ENCODE measurements at places on chromosomes 3 and 15.

- DNase-seq = peak; percentile 72
Observed at GRCh38 chr15:43517354-43518196, at the start of gene MAP1A. TSS of gene MAP1A (plus strand) at chr15:43517608. CDS start at chr15:43521474, 3,866 bp downstream.

DNA sequence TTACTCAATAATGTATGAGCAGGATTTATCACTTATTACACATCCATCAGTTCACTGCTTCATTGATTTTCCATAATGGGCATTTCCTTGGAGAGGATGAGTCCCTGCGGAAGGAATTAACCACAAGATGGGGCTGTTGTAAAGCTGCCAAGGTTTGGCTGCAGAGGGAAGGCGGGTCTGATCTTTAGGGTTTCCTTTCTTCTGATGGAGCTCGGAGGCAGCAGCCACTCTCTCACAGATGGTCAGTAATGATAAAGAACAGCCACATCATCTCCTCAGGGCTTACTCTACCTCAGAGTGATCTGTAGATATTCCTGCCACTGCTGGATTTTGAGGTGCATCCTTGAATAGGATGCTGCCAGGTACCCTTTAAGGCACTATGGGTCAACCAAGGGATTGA is 115.2 kb downstream of the USP13 start:
- peak; percentile 71 for DNase-seq

- no peak for DNase-seq
Observed at GRCh38 chr3:183819831-183820230, 5.5 kb downstream of the MAP6D1 start.

DNA sequence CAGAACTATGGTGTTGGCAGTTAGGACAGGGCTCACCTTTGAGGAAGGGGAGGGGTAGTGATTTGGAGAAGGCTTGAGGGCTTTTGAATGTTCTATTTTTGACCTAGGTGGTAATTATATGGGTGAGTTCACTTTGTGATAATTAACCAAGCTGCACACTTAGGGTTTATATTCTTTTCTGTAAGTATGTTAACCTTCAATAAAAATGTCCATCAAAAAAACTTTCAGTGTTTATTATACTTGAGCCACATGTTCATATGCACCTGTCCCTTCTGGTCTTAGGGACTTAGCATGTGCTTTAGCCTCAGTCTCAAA is 28.4 kb downstream of the PDE8A start:
- no peak for DNase-seq

DNA sequence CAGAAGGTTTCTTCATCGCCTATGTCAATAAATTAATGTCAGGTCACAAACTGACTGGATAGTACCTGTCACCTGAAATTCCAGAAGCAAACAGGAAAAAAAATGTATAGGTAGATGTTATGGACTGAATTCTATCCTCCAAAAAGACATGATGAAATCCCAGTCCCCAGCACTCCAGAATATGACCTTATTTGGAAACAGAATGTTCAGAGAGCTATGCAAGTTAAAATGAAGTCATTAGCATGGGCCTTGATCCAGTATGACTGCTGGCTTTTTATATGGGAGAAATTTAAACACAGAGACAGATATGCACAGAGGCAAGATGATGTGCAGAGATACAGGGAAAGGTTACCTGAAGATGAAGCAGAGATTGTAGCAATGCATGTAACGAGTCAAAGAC is 953.4 kb downstream of the ZPLD1 start:
- no peak for DNase-seq

DNA sequence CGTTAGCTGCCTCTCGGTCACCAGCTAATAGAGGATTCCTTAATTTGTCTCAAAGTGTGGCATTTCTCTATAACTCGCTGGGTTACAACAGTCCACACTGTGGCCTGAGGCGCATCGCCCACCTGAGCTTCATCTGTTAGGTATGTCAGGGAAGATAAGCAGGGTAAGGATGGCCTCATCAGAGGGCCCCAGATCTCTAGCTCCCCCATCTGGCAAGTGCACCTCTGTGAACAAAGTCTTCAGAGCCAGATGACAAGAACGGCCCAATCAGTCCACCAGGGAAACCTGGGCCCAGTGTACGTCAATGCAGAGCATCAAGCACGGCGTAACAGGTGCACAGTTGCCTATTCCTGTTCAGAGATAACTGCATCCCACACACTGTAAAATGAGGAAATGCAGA is 23.2 kb downstream of the FRG2C start:
- no peak for DNase-seq

DNA sequence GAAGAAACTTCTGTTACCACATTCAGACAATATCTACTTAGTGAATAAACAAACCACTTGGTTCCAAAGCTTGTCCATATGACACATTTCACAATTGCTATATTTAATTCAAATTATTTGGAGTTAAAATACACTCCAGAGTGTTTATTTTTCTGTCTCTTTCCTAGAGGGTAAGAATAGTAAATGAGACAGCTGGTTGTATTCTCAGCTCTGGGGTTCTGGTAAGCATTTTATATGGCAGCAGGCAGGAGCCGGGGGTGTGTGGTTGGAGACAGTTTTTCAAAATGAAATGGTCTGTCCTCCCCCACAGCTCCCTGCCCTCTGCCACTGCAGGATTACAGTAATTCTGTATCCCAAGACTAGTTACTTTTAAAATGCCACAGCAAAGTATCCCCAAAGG is 10.9 kb upstream of the SEC61A1 start:
- no peak for DNase-seq

DNA sequence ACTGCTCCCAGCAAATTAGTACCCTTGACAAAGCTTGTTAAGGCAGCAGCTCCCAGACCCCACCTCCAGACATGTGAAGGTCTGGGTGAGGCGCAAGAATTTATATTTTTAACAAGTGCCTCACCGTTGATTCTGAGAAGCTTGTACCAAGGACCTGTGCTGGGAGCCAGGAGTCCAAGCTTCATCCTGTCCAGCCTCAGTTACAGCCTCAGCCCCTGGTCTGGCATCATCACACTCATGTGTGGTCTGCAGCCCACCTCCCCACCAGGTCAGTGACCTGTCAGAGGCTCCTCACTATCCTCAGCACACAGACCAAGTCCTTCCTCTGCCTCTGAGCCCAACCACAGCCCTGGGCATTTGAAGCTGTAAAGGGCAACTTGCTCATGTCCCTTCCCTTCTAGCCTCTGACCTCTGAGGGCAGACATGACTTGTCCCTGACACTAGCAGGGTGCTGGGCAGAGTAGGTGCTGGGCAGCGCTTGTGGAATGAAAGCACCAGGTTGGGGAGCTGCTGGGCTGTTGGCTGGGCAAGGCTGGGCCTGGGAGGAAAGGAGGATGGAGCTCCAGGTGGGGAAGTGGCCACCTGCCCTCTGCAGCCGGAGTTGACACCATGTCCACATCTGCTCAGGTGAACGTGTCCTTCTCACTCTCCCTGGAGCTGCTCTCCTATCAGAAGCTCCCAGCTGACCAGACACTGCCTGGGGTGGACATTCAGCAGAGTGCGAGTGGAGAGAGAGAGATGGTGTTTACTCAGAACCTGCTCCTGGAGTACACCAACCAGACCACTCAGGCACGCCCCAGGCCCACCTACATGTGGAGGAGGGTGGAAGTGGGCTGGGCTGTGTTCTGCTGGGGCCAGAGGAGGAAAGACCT is 16.9 kb downstream of the ACAA1 start:
- DNase-seq = no peak

- no peak for DNase-seq
Observed at GRCh38 chr3:115681736-115682135, 58.4 kb downstream of the GAP43 start.
